Mesothelial cell of epicardium (in vitro differentiated cells): ENCODE measurements at places on chromosomes 6 and 20.

GRCh38 chr6:73368675-73369074 lies 1.0 kb downstream of the OOEP start:
- no peak for DNase-seq

GRCh38 chr6:537114-537513 lies 119.8 kb downstream of the HUS1B start:
- DNase-seq = no peak

- no peak for DNase-seq
These were observed 44.8 kb upstream of the FBXL4 start for GRCh38 chr6:98992535-98992934.

DNA sequence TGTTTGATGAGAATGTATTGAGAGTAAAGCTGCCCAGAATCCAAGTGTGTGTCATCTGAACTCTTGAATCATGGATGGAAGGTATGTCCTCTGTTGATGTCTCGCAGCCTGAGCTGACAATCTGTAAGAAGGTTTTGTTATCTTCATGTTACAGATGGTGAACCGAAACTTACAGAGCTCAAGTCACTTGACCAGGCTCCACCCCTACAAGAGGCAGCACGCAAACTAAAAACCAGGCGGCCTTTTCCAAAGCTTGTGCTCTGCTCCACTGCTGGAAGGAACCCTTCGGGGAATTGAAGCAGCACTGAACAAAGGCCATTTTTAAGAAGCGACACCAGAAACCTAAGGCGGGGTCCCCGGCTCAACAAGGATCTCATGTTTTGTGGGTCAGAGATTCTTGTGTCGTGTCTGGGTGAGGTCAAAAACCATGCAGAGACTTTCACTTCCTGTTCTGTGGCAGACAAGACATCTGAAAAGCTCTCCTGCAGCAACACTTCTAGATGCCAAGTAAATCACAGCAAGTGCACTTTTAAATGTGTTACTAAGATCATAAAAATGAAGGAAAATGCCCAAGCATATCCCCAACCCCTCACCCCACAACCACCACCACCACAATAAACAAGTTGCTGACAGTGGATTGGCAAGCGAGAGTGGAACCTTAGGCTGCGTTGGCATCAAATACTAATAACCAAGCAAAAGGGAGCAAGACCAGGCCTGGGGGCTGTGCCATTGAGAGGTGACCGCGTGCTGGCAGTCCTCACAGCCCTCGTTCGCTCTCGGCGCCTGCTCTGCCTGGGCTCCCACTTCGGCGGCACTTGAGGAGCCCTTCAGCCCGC lies 27.3 kb downstream of the NQO2 start:
- no peak for DNase-seq

DNA sequence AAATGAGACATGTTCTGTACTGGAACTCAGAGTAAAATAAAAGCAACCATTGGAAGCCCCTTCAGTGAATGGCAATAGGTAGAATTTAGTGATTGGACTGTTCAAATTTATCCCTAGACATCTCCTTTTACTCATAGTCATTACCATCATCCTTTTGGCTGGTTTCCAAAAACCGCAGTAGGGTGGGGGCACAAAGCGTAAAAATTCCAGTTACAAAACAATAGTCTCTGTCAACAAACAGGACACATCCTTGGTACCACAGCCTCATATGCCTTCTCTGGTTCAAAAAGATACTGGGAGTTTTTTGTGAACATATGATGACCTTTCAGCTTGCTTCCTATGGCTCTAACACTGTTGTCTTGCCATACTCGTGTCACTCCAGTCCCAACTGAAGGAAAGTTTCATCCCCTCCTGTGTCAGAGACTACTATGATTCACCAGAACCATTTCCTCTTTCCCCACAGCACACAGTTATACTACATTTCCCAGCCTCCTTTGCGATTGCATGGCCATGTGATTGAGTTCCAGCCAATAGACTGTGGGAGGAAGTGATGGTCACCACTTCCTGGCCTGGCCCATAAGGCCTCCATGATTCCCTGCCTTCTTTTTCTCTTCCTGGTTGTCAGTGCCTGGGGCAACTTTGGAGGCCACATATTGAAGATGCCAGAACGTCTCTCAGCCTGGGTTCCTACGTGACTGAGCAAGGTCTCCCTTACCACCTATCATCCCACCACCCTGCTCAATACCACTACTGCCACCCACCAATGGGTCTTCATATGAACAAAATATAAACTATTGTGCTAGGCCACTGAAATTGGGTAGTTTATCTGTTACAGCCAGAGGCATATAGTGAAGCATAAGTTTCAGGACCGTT lies 162.4 kb downstream of the ID4 start:
- DNase-seq = no peak

DNA sequence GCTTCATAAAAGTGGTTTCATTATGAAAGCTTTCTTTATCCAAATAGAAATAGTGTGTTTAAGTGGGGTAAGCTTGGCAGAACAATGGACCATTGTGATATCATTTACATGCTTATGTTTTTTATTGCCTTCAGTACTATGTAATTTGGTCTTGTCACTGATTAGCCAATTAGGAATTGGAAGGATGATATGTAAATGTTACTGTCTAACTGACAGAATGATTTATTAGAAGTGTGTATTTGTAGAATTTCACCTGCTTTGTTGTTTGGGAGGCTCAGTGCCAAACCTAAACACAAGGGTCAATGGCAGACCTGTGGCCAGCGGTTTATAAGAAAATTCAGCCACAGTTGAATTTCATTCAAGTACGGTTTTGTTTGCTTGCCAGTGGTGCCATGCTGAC lies 39.0 kb downstream of the AIG1 start:
- no peak for DNase-seq

- no peak for DNase-seq
These were observed 50.3 kb upstream of the PREP start for GRCh38 chr6:105452924-105453756.

- no peak for DNase-seq
These were observed 39.8 kb upstream of the HBS1L start for GRCh38 chr6:135094403-135094821.

- no peak for DNase-seq
These were observed 2.3 kb downstream of the HLA-DQB2 start for GRCh38 chr6:32761072-32761471.

- no peak for DNase-seq
These were observed 58.5 kb upstream of the SLC22A16 start for GRCh38 chr6:110534731-110535492.

- DNase-seq = no peak
These were observed 197.3 kb downstream of the PREX1 start for GRCh38 chr20:48630342-48631075.
